Brain microvascular endothelial cell (primary cell): ENCODE measurements at places on chromosomes 1 and 21.

GRCh38 chr1:100299521-100300222 lies 33.7 kb downstream of the RTCA start:
- no peak for DNase-seq

- no peak for DNase-seq
Observed at GRCh38 chr1:159992161-159992560, 38.1 kb upstream of the SLAMF9 start.

- no peak for DNase-seq
Observed at GRCh38 chr1:82079607-82080006, 278.9 kb downstream of the ADGRL2 start.

DNA sequence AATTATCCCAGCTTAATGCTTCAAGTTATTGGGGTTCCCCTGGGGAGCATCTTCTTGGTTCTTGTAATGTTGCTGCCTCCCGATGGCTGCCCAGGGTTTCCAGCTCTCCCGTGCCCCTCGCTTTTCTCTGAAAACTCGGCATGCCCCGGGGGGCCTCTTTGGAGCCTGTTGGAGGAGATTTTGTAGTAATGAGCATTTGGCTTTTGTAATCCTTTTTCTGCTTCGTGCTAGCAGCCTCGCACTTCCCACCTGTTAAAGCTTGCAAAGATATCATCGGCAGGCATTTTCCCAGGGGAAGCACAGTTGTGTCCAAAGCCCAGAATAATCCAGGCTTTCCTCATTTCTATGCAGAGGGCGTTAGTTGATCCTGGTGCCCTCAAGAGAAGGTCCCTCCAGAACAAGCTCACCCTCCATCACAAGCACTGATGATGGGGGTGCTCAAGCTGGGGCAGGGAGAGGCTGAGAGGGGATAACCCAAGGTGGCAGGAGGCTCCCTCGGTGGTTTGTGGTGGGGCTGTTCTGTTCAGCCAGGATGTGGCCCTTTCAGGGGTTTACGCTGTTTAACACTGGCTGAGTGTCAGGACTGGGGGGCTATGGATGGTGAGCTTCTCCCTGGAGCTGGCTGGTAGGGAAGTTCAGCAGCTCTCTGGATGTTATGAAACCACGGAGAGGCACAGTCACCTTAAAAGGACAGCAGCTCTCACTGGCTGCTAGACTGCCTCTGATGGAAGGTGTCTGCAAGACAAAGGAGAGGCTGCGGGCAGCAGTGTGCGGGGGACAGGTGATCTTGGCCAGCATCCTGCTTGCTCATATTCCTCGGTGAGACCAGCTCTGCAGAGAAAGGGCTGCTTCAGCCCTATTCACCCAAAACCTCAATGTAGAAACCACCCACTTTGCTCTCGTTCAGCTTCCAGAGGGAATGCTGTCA lies 477.1 kb upstream of the VAMP3 start:
- no peak for DNase-seq

- DNase-seq = no peak
Observed at GRCh38 chr1:25821112-25821476, 1.3 kb downstream of the MTFR1L start.

DNA sequence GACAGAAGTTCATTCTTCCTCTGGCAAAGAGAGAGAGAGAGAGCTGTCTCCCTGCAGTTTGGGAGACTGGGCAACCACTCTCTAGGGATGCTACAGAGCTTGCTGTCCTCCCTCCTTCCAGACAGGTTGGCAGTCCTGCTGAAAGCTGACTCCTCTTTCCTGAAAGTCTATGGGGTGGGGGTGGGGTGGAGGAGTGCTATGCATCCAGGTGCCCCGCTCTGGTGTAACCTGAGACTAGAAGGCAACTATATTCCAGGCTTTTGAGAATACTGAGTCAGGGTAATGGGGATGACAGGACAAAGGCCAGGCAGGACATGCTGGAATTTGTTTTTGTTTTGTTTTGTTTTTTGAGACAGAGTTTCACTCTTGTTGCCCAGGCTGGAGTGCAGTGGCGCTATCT lies 55.4 kb downstream of the OPTC start:
- DNase-seq = no peak

GRCh38 chr1:29728703-29729102 lies 492.4 kb downstream of the PTPRU start:
- DNase-seq = no peak

- DNase-seq = peak; percentile 73
Observed at GRCh38 chr1:39898648-39899603, 2.8 kb downstream of the MYCL start.

DNA sequence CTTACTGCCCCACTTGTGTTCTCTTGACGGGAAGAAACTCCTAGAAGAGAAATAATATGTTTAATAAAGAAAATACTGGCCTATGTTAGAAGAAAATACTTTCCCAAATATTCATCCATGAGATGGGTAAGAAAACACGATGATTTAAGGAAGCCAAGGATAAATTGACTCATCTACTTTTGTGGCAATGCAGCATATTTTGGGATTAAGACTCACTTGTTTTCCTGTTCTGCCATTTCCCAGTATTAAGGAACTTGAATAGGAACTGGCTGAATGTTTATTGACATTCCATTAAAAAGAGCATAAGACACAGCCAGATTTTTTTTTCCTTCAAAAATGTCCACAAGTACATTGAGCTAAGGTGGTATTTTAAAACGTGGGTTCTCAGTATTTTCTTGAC lies 10.9 kb upstream of the ADAMTS5 start:
- no peak for DNase-seq

DNA sequence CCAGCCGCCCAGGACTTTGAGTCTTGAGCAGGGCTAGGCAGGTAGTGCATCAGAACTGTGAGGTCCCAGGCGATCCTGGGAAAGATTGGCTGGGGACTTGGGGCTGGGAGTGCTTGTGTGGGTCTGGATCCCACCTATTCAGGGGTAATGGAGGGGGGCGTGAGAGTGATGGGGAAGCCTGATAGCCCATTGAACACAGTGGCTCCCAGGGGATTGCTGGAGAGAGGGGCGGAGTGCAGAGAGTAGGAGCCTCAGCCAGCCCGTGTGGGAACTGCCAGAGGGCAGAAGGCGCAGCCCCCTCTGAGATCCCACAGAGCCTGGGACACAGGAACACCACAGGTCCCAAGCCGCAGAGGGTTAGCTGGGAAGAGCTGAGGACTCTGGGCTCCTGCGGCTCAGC lies 19.3 kb upstream of the PDZK1IP1 start:
- no peak for DNase-seq

GRCh38 chr1:205991237-205991636 lies 12.0 kb downstream of the RAB7B start:
- no peak for DNase-seq

DNA sequence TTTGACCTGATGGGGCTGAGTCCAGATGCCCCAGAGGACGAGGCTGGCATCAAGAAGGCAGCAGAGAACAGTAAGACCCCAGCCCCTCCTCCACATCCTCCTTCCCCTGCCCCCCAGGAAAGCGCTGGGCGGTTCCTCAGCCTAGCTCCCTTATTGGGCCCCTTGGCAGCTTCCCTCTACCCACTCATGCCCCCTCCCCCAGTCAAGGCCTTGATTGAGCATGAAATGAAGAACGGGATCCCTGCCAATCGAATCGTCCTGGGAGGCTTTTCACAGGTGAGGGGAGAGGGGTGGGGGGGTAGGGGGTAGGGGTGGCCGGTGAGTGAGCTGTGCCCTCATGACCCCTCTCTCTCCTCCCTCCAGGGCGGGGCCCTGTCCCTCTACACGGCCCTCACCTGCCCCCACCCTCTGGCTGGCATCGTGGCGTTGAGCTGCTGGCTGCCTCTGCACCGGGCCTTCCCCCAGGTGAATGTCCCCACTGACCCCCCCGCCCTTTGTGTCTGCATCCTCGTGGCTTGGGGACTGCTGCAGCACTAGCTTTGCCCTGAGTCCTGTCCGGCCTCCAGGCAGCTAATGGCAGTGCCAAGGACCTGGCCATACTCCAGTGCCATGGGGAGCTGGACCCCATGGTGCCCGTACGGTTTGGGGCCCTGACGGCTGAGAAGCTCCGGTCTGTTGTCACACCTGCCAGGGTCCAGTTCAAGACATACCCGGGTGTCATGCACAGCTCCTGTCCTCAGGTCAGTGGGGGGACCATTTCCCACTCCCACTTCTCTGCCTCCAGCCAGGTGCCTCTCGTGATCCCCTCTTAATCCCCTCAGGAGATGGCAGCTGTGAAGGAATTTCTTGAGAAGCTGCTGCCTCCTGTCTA lies 3.2 kb downstream of the LYPLA2 start:
- no peak for DNase-seq
